NK-92 treated with Interleukin-12 subunit alpha and Interleukin-12 subunit beta, amount 100 ng/mL, for 24 hours (cell line): ENCODE measurements at places on chromosomes 13 and 19.
A peak's percentile ranks its signal among the peaks of the same experiment; 100 is the strongest.

- DNase-seq: no peak
Observed at GRCh38 chr19:48959341-48960239, 4.9 kb downstream of the BAX start.

DNA sequence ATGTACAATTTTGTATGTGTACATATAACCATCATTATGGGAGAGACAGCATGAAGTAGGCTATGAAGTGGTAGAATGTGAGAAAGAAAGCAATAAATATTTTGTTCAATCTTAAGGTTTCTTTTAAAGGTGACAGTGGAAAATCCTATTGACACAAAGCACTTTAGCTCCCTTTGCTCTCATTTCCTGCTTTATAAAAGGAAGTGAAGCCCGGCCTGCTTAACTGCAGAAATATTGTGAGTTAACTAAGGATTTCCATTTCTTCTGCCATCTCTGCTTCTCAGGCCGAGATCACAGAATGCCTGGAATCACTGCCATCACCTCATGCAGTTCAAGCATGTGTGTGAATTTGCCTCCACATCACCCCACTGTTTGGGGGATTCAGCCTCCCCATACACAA lies 83.5 kb downstream of the FRY start:
- no peak for DNase-seq

- DNase-seq: peak; percentile 56
Observed at GRCh38 chr19:46513461-46514236, 18.0 kb upstream of the PNMA8B start.

GRCh38 chr13:71751073-71751472 lies 115.9 kb downstream of the DACH1 start:
- DNase-seq: no peak

GRCh38 chr13:21148557-21149258 lies 27.6 kb downstream of the SKA3 start:
- DNase-seq: no peak

DNA sequence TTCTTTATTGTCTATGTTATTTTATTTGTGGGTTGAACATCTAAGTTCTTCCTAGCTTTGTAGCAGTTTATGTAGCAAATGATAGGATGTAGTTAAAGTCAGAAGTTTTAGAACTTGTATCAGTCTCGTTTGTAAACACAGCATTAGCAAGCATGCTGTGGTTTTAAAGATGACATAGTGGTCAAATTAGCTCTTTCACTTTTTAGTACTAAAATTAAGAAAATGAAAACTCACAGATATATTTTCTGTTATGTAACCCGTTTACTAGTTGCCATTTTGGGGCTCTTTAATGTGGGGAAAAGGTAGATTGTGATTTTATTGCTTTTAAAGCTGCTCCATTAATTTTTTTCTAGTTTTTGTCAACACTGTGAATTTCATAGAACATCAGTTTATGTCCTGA lies 216.5 kb downstream of the PCCA start:
- no peak for DNase-seq

GRCh38 chr19:52140032-52140710 lies 433 bp upstream of the ZNF616 start:
- no peak for DNase-seq

DNA sequence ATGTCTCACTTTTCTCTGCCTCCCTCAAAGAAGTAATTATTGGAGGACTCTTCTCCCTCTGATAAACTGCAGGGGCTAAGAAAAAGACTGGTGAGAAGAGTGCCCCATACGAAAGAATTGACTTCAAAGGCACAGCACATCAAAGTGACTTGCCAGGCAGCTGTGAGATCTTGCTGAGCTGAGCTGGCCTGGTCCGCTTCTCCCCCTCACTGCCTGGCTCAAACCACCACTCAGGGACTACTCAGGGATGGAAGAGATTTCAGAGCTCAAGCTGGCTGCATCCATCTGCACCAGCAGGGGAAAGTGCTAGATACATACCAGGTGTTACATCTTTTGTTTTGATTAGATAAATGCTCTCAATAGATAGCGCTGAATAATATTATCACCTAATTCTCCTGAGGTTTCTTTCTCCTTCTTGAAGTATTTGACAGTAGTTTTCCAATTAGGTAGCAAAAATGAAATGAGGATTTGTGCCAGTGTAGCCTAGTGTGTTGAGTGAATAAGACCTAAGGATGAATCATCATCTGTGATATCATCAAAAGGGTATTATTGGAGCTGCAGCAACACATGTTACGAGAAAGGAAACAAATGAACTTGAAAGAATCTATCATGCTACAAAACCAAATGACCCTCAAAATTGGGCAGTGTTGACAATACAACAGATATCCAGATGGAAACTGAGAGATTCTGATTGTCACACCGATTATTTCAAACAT lies 379.8 kb downstream of the TBC1D4 start:
- no peak for DNase-seq
